ENCODE measurements at places on chromosomes 5 and 9.

DNA sequence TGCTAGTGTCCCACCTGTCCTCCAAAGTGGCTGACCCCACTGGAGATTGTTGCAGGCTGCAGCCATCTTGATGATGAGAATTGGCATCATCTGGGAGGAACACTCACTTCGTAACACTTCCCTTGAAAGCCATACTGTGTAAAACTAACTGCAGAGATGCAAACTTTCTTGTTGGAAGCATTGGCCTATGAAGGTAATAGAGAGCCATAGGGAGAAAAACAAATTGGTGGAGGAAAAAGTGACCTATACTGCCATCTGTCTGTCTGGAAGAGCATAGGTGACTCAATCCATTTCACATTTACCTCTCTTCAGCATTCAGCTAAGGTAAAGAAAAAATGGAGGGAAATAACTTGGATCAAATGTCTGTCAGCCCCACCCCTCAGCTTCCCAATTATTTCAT lies 473.4 kb downstream of the NTRK2 start:
- no peak for DNase-seq

DNA sequence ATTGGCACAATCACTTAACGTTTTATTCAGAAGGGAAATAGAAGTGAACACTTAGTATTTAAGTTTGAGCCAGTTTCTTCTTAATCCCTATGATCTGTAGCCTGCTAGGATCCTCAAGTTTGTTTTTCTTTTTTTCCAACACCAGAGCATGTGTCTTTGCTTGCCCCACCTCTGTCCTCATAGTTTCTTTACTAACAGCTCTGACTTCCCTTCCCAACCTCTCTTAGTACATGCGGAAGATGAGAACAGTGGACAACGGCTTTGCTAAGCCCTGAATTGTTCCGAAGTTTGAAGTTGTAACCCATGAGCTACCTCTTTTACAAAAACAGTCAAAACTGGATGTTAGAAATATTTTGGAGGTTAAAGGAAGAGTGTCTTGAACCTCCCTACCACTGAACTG lies 61.7 kb upstream of the TAF11L2 start:
- no peak for DNase-seq

- DNase-seq = peak; percentile 12
Observed at GRCh38 chr5:75435096-75435495, 76.3 kb downstream of the CERT1 start.

DNA sequence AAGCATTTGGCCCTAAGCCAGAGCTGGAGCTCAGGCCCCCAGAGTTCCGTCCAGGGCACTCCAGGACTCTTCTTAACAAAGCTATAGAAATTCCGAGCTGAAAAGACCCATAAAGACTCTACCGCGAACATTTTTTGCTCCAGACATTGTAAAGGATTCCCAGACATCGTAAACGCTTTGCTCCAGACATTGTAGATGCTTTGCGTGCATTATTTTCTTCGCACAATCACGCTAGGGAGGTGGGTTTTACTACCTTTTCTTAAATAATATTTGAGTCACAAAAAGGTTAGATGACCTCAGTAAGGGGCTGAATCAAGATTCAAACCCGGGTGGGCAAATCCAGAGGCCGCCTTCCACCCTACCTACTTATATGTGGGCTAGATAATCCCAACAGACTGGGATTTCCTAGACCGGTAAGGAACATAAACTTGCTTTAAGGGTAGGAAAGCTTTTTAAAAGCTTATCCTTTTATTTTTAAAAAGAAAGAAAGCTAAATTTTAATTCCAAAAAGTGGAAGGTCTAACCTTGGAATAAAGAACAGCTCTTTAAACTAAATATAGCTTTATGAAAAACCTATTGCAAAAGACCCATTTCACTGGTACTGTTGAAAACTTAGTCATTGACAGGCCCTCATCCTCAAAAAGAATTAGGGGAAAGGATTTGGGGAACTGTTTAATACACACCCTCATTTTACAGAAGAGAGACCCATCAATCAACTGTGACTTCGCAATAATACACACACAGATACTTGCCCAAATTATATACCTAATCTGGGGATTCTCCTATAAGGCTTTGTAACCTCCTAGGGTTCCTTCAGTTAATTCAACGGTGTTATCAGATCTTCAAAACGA lies 822 bp upstream of the TNIP1 start:
- DNase-seq = no peak

DNA sequence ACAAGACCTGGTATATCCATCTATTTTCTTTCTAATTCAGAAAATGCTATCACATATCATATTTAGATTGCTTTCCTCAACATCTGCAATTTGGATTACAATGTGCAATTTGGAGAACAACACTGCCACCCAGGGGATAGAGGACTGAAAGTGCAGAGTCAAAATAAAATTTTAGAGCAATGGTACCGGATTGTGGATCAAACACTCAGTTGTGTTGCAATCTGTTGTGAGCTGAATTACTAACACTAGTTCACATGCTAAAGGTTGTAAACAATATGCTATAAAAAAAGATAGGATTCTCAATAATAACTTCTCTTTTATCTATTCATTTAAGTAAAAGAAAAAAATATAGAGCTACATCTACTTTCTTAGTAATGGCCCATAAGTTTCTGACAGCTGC lies 11.9 kb upstream of the SRFBP1 start:
- DNase-seq = peak; percentile 60

DNA sequence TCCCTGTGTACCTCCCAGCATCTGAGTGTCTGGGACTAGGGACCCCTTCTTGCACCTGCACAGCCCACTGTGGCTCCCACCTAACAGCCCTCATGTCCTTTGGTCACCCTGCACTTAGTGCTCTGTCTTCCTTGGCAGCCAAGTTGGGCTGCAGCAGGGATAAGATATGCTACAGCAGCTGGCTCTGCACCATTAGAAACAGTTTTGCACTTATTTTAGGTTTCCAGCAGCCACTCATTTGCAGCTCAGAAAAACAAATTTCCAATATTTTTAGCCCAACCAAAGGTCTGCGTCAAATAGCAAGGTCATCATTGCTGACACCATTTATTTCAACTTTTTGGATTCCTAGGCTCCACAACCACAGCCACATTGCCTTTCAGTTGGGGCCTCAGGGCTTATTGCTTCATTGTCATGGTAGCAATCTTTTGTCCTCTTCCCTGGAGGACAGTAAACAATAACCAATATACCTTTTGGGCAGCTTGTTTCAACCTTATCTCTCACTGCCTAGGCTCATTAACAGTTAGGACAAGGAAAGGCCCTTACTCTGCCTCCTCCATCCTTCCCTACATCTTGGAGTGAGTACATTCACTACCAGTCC lies 263.9 kb downstream of the COX7C start:
- no peak for DNase-seq

DNA sequence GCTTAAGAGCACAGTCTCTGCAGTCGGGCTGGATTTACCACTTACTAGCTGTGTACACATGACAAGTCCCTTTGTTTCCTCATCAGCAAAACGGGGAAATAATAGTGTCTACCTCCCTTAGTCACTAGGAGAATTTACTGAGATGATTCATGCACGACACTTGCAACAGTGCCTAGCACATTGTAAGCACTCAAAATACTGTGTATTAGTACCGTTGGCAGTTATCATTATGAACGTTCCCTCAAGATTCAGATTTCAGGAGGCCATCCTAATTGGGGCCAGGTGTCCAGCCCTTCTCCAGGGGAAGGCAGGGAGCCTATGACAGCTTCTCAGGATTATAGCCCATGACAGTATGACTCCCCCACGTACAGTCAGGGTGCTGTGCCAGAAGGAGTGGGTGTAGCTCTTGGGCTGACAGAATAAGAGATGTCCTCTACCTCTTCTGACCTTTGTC lies 164.3 kb downstream of the DOCK2 start:
- DNase-seq = peak; percentile 63

GRCh38 chr5:103393101-103393754 lies 134.7 kb downstream of the MACIR start:
- DNase-seq = peak; percentile 53

GRCh38 chr9:1440256-1440655 lies 390.1 kb downstream of the DMRT2 start:
- DNase-seq = no peak

DNA sequence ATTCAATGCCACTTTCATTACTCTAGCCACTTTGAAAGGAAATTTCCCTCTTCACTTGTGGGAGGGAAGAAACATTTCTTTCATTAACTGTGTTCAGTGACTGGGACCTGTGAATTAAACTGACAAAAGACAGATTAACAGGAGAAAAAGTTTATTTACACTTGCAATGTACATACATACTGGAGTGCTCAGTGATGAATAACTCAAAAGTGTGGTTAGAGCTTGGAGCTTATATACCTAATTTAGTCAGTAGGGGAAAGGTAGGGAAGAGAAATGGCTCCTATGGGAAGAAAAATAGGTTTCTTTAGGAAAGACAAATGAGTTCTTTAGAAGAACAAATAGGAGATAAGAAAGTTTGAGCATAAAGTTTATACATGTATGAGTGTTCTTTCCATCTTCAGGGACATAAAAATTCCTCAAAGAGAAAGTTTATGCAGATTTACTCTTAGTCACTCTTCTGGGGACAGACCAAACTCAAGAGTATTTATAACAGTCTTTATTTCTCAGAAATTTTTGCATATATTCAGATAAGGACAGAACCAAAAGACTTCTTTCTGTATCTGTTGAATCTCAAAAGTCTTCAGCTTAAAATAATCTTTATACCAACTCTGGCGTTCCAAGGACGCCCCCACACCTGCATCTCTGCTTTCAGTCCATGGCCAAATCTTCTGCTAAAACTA lies 120.0 kb upstream of the RAI14 start:
- DNase-seq = no peak

DNA sequence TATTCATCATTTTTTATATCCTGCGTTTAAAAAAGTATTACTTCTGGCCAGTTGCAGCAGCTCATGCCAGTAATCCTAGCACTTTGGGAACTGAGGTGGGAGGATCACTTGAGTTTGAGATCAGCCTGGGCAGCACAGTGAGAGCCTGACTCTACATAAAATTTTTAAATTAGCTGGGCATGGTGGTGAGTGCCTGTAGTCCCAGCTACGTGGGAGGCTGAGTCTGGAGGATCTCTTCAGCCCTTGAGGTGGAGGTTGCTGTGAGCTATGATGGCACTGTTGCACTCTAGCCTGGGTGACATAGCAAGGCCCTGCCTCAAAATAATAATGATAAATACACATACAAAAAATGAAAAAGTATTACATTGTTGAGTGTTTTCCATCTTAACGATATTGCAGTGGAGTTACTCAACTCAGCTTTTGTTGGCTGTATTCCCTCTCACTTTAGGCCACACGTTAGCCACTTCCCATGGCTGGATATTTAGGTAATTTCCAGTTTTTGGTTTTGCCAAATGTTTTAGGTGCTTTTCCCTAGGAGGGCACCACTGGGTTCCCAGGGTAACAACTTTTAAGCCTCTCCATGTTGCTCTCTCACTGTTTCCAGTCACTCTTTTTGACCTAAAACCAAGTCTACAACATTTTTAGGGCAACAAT lies 20.6 kb downstream of the SHB start:
- DNase-seq = peak; percentile 64

- peak; percentile 71 for DNase-seq
Observed at GRCh38 chr9:22036866-22037626, 27.9 kb upstream of the CDKN2B start.

- DNase-seq = no peak
Observed at GRCh38 chr9:20191228-20191840, 402.5 kb upstream of the SLC24A2 start.

DNA sequence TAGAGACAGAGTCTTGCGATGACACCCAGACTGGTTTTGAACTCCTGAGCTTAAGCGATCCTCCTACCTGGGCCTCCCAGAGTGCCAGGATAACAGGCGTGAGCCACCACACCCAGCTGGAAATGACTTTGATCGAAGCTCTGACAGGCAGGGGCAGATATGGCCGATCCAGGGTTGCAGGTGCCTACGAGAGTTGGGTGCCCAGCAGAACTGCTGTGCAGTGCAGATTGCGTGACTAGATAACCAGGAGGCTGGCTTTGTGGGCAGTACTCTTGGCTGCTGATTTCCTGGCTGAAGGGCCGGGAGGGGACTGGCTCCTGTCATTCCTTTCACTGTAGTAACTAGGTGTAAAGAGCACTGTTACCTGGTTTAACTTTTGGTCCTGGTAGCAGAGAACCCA lies 11.8 kb downstream of the TBC1D13 start:
- DNase-seq = no peak

DNA sequence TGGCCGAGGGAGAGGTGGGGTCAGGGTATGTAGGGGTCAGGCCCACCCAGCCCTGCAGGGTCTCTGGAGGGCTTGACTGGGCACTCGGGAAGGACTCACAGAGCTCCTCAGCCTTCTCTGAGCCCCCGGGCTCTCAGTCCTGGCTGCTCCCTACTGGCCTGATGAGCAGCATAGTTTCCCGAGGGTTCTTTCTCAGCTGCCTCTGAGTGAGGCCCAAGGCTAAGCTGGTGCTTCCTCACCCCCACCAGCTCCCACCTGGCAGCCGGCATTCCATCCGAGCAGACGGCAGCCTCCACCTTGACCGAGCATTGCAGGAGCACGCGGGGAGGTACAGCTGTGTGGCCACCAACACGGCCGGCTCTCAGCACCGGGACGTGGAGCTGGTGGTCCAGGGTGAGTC lies 56.0 kb downstream of the HMCN2 start:
- no peak for DNase-seq

GRCh38 chr9:75950998-75951397 lies 60.5 kb downstream of the PCSK5 start:
- DNase-seq = no peak

Measured in fibroblast of gingiva (primary cell).